Natural killer cell (primary cell): ENCODE measurements at places on chromosomes 4 and X.
A peak's percentile ranks its signal among the peaks of the same experiment; 100 is the strongest.

DNA sequence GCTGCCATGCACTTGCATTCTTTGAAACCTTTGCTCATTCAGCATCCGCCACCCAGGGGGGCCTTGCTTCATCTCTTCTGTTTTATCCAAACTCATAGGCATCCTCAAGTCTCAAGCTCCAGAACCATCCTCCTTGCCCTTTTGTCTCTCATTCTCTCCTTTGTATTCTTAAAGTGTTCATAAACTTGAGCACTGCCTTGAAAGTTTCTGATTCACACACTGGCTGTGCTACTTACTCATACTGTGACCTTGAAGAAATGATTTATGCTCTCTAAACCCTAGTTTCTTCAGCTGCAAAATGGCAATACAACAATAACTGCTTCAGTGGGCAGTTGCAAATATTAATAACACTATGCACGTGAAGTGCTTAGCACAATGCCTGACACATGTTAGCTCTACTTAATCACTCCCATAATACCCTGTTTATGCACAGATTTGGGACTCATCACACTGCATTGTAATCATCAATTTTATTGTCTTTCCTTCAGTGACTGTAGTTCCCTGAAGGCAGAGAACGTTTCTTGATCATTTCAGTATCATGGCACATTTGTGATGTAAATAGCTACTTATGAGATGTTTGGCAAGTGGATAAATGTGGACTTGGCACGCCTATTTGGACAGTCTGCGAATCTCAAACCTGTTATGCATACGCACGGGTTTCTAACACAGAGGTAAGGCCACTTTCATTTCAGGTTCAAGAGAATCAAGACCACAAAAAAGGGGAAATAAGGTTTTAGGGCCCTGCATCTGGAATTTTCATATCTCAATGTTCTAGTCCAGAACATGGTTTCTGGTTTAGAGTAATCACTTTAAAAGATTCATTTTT lies 291.0 kb downstream of the LDB2 start:
- DNase-seq: no peak

DNA sequence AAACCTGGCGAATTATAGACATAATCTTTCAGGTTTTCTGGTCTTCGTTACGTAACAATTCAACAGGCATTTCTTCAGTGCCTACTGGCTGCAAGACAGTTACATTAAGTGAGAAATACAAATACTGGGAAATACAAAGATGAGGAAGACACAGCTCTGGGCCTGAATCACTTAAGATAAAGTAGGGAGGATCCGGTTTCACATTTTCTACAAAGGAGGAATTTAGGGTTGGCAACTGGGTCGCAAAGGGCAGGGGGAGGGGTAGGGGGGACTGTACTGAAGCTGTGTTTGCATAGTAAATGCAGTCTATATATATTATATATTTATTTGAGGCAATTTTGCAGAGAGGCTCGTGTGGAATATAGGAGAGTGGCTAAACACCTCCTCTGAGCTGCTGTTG lies 107.4 kb downstream of the MAML3 start:
- no peak for DNase-seq

DNA sequence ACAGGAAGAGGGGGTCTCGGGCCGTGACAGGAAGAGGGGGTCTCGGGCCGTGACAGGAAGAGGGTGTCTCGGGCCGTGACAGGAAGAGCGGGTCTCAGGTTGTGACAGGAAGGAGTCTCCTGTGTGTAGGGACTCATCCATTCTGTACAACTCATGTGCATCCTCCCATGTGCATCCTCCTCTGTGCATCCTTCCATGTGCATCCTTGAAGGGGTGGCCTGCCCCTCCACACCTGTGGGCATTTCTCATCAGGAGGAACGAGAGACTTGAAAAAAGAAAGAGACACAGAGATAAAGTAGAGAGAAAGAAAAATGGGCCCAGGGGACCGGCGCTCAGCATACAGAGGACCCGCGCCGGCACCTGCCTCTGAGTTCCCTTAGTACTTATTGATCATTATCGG lies 30.2 kb upstream of the PLCXD1 start:
- DNase-seq: peak; percentile 43

DNA sequence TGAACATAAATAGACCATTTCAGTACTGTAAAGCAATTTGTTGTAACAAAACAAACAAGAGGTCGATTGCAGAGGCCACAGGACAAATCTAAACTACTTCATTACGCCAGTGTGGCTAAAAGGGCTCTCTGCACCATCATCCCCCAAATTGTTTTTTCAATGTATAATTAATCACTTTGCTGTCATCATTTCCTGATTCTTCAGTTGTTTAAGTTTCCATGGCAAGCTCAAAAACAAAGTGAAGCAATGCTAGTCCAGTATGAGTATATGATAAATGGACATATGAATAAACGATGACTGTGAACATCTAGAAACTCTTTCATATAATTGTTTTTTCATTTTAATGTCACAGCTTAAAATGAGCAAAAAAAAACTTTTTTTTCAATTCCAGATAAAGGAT lies 235.4 kb upstream of the FGF13 start:
- no peak for DNase-seq

DNA sequence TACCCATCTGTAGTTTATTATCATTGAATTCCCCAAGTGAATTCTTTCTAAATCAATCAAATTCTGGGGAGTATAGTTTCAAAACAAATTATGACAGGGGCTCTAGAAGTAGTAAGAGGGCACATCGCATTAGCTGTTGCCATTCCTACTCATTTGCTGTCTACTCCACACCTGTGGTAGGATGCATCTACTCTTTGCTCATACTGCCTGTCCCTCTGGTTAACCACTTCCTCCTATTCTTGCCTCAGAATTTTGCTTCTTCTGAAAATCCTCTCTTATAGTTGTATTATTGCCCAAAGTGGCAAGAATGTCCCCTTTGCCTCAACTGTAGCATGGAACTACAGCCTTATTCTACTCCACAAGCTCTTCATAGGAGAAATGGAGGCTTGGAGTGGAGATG lies 12.7 kb upstream of the DGKK start:
- DNase-seq: no peak

GRCh38 chr4:89204624-89205023 lies 93.3 kb downstream of the TIGD2 start:
- no peak for DNase-seq

- DNase-seq: no peak
Observed at GRCh38 chr4:82528074-82528473, 33.7 kb downstream of the TMEM150C start.

GRCh38 chrX:66164470-66164869 lies 423 bp downstream of the HEPH start:
- no peak for DNase-seq

DNA sequence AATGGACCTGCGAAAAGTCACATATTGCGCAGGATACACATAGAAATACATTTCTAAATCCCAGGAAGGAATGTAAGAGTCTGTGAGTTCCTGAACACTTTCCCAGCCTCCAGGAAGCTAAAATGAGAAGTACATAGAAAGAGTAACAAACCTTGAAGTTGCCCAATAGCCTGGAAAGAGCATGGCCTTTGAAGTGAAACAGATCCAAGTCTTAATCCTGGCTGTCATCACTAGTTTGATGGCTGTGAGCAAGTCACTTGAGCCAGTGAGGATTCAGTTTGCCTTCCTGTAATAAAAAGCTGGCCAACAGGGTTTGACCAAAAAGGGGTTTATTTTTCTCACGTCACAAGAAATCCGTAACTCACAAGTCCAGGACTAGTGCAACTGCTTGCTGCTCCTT lies 69.8 kb downstream of the ARHGEF38 start:
- no peak for DNase-seq

DNA sequence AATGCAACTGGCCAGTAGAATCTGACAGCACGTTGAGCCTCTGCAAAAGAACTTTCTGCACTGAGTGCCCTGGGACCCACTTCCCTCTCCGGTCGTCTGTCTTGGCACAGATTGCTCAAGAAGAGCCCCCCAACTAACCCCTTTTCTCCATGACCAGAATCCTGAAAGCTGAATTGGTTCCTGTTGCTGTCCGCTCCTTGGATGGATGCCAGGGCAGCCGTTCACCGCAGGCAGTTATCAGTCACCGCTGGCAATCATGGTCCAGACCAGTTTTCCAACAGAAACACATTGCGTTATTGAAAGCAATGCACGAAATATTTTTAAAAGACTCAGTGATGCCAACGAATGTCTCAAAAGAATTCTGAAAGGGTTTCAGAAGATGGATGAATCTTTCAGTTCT lies 733.7 kb upstream of the FRG1 start:
- DNase-seq: no peak

DNA sequence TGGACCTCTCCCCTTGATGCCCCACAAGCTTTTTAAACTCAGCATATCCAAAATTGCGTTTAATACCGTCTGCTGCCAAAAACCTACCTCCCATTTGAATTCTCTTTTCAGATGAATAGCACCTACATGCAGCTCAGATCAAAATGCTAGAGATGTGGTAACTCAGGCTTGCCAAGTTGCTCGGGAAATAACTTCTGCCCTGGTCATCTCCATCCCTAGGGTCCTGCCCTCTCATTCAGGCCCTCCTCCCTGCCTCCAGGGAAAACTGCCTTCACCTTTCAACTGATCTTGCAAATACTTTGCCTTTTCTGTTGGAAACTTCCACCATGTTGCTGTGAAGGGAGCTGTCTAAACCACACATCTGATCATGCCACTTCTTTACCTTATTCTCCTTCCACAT lies 114.1 kb downstream of the SPRY1 start:
- DNase-seq: no peak

DNA sequence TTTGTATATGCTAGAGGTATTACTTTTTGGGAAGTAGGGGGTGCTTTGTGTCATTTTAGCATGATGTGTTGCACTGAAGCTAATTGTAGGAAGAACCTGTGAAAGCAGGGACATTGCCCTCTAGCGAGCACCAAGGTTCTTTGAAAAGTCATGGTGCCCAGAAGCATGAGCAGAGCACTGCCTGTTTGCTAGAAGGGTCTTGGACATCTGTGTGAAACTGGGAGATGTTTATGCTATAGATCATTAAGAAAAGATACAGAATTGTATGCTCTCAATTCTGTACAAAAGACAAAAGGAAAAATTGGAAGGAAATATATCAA lies 14.7 kb downstream of the GRPR start:
- DNase-seq: no peak

GRCh38 chr4:42955746-42956505 lies 63.4 kb downstream of the GRXCR1 start:
- DNase-seq: no peak

DNA sequence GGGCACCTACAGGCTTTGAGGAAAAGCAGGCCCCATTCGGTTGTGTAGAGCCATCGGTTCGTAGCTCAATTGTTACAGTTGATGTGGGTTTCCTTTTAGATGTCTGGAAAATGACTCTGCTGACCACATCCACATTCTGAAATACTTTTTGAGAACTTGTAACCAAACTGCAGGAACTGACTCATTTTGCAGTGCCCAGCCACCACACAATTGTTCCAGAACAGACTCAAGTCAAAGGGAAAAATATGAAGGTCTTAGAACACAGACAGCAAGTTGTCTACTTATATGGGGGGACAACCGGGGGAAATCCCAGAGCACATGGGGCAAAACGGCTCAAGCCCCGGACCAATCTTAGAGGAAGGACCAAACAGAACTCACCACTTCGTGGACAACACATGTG lies 557.6 kb upstream of the DIPK2B start:
- peak; percentile 28 for DNase-seq

GRCh38 chr4:51830156-51830720 lies 12.7 kb upstream of the DCUN1D4 start:
- no peak for DNase-seq

GRCh38 chr4:174429701-174430410 lies 92.4 kb downstream of the HPGD start:
- DNase-seq: no peak

DNA sequence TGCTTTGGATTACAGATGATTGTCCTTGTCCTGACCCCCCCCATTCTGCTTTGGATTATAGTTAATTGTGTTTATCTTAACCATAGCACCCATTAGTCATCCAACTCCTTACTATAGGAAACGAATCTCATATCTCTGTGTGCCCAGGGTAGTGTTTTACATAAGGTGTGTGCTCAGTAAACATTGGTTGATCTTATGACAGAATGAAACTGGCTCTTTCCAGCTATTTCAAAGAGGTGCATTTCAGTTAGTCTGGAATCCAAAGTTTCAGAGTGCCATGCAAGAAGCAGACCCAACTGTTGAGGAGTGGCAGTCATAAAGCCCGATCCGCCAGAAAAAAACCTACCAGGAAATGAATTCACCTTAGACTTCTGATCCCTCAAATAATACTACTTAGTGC lies 14.7 kb downstream of the TRIM2 start:
- no peak for DNase-seq

DNA sequence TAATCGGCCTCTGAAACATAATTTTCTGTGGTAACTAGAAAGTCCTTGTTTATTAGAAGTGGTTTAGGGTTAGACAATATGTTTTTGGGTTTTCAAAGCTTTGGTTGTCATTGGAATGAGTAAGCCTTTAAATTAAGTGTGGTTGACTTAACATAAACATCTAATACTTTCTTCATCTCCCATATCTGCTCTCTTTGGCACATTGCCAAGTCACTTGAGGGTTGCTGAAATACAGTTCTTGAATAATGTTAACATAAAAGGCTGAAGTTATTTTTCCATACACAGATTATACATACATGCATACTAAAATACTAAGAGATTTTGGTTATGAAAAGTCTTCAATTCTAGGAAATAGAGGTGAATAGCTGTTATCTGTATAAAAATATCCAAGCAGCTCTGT lies 241.7 kb upstream of the BMP3 start:
- DNase-seq: no peak

DNA sequence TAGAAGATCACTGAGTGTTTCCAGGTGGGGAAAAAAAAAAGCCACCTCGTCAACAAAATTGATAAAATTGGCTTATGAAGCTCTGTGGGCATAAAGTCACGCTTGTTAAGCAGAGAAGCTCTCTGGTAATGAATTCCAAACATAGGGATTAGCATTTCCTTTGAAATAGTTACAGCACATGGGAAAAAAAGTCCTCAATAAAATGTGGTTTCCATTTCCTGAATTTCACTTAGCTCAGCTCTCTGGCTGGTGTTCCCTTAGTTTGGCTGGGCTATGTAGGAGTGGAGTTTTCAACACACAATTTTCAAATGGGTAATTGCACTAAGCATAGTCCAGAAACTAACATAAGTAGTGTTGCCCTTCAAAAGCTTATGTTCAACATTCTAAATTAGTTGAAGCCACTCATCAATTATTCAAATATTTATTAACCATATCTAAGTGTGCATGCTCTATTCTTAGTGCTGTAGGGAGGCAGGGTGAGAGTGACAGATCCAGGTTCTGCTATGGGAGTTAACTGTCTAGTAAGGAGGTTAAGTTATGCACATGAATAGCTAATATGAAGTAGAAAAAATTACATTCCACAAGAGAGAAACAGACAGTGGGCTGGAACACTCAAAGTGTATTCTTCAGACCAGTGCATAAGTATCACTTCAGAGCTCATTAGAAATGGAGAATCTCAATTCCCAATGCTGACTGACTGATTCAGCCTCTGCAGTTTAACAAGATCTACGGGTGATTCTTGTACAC lies 445.7 kb downstream of the SMARCA1 start:
- DNase-seq: no peak

GRCh38 chrX:119343856-119344255 lies 55.3 kb upstream of the SLC25A43 start:
- no peak for DNase-seq

GRCh38 chrX:116272322-116272721 lies 101.8 kb downstream of the AGTR2 start:
- DNase-seq: no peak

GRCh38 chr4:65737672-65738071 lies 67.4 kb upstream of the EPHA5 start:
- DNase-seq: no peak
